ENCODE measurements at places on chromosomes 1 and 21.

DNA sequence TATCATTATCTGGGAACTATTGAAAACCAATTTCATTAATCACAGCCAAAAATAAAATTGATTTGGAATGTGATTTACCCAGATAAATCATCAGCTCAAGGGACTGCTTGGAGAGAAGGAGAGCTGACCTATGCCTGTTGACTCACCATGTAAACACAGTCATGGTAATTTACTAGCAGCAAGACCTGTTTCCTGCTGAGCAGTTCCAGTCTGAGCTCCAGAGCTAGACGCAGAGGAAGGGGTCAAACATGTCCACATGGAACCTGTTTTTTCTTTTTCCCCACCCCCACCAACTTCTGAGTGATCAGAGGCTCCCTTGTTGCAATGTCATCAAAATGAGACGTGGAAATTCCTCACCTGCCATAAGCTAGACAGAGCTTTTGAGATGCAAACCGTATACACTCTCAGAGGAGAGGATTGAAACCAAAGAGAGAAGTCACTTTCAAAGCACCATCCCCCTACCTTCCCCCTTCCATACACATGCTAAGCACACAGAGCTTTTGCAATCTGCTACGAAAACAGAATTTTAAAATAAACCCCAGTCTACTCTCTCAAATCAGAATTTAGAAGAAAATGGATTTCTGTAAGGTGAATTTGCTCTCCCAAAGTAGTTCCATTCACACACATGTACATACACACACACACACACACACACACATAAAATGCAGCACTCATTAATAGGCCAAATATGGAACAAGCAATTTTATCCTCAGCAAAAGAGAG is 55.9 kb upstream of the PTGFRN start:
- peak; percentile 3 for DNase-seq

DNA sequence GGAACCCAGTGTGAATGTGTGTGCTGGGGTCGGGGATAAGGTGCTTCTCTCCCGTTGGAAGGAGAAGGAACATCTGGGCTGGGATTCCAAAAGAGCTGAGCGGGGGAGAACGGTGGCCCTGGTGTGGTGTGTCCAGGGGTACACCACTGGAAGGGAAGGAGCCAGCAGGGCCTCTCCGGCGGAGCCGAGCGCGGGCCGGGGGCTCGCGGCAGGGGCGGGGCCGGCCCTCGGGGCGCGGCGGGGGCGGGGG is 231 bp upstream of the RPS6KA1 start:
- no peak for DNase-seq

DNA sequence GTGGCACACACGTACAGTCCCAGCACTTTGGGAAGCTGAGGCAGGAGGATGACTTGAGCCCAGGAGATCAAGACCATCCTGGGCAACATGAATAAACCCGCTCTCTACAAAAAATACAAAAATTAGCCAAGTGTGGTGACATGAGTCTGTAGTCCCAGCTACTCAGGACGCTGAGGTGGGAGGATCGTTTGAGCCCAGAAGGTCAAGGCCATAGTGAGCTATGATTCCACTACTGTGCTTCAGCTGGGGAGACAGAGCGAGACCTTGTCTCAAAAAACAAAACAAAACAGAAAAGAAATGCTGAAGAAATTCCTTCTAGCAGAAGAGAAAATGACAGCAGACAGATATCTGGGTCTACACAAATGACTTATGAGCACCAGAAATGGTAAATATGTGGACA is 10.3 kb downstream of the ALDH9A1 start:
- no peak for DNase-seq

GRCh38 chr21:16741141-16741665 is 771.6 kb upstream of the CXADR start:
- DNase-seq, result no peak

GRCh38 chr1:180152588-180152987 is 2.1 kb upstream of the QSOX1 start:
- DNase-seq, result no peak

DNA sequence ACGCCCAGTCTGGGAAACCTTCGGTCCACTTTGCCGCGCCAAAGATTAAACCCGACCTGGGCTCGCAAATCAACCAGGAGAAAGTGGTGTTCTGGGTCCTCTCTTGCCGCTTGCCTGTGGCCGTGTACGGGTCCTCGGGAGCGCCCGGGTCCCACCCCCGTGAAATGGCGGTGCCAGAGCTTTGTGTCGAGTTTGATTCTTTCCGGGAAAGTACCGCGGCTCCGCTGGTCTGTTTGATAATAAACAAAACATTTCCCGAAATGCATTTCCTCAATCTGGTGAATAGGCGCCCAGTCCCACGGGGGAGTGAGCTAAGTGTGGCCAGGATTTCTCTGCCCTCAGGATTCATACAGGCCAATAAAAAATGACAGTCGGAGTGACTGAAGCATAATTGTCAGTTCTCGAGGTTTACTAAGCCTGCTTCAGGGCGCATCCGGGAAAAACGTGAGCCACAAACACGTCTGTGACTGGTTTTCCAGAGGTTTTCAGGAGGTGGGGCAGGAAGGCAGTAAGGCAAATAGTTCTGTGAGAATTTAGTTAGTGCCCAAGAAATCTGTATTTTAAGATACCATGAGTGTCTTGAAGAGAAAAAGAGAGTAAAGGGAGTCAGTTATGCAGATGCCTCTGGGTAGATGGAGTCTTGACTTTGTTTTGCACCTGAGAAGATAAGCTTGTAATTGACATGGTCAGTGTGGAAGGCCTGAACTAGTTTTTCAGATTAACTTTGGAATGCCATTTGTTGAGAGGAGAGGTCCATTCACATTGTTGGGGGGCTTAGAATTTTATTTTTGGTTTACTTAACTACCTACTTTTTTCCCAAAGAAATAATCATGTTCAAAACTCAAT is 675 bp downstream of the IFNAR1 start:
- DNase-seq, result peak; percentile 49

- DNase-seq, result no peak
Measured at GRCh38 chr1:34784751-34785221, 3.8 kb downstream of the GJB3 start.

GRCh38 chr21:42433946-42434551 is 30.3 kb downstream of the UBASH3A start:
- DNase-seq, result no peak

- DNase-seq, result no peak
Measured at GRCh38 chr1:78370356-78370755, 120.4 kb upstream of the PTGFR start.

DNA sequence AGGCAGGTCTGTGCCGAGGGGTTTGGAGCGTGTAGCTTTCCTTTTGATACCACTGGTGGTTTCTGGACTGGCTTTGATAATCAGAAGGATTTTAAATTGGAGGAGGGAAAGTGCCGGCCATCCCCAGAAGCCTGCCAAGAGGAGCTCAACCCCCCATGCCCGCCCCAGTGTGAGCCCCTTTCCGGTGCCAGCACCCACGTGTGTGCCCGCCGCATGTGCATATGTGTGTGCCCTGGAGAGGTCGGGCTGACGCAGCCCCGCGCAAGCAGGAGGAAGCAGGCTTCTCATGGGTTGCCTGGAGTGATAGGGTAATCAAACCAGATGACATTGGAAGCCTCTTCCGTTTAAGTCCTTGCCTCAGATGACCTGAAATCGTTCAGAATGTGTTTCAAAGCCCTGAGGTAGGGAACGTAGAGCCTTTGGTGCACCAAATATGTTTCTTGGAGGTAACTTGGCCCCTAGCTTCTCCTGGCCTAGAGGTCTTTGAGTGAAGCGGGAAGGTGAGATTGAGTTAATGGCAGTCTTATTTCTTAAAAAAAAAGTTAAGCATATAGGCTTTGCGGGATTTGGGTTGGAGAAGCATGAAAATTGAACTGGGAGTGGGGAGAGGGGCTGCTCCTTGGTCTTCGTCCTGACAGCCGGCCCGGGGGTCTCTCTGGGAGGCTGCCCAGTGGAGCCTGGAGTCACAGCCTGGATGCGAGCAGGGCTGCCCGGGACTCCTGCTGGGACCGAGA is 34.1 kb upstream of the ARHGEF16 start:
- DNase-seq, result no peak

DNA sequence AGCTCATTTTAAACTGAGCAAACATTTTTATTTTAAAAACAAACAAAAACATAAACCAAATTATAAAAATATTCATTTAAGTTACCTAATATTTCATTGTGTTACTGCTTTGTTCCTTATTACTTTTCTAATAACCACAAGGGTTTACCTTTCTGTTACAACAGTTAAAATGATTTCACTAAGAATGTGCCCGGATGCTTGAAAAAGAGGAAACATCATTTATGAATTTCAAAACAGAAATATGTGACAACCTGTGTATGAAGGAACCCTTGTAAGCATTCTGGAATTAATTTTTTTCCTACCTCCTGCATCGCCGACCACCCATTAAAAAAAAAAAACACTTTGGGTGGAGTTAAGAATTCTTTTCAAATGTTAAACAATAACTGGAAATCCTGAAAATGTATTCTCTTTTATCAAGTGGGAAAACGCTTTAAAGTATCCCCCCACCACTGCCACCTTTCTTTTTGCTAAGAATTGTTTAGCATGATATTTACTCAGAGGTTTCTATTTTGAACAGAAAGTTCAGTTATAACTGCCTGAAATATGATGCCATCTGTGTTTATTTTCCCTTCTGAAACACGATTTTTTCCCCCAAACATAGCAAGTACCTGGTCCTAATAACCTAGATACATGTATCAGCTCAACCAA is 9.1 kb downstream of the CYYR1 start:
- no peak for DNase-seq

DNA sequence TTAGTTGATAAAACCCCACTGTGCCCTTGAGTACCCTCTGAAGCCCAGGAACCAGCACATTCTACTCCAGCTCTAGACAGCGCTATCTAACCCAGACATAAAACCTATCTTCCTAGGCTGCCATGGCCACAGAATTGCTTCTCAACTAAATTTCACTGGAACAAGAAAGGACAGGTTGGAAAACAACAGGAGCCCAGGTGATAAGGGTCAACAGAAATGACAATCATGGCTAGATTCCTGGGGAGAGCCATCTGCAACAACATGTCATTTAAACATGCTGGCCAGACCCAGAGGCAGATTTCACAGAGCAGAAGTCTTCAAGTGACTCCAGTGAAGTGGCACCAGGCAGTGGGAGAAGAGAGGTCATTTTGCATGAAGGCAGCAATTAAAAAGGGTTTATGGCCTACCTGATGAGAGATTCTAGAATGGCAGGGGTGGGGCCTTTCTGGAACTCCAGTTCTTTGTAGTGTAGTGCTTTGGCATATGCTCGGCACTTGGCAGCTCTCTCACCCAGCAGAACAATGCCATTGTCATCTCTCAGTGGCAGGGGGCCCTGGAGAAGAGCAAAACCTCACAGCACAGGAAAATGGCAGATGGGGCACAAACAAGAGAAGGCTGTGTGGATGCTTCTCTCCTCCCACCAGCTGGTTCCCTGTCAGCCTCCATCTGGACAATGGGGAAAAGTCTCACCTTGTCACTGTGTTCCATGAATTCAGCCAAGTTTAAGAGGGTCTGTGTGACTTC is 9.9 kb downstream of the ANGPTL7 start:
- DNase-seq, result no peak

DNA sequence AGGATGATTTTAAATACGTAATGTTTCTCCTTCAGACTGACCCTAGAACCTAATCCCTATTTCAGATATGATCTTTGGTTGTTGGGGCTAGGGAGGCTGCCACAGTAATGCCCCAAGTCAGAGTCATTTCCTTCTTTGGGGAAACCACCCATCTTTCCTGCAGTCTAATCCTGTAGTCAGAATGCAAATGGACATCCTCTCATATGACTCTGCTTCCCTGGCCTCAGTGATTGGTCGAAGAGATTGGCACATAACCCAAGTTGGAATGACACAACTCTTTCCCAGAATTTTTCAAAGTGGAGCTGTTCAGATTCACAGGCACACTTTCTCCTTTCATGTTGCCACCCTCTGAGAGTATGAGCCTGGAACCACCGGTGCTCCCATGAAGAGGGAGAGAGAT is 58.8 kb upstream of the ZNF644 start:
- no peak for DNase-seq

GRCh38 chr1:9449976-9450696 is 89.1 kb upstream of the SLC25A33 start:
- no peak for DNase-seq
